ENCODE measurements at places on chromosomes 5 and 9.

DNA sequence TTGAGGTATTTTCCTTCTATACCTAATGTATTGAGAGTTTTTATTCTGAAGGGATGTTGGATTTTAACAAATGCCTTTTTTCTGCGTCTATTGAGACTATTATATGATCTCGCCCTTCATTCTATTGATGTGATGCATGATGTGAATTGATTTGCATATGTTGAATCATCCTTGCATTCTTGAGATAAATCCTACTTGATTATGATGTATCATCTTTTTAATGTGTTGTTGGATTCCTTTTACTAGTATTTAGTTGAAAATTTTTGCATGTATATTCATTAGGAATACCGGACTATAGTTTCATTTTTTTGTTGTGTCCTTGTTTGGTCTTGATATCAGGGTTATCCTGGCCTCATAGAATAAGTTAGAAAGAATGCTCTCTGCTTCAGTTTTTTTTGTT lies 169.7 kb downstream of the NPR3 start:
- DNase-seq, result no peak

DNA sequence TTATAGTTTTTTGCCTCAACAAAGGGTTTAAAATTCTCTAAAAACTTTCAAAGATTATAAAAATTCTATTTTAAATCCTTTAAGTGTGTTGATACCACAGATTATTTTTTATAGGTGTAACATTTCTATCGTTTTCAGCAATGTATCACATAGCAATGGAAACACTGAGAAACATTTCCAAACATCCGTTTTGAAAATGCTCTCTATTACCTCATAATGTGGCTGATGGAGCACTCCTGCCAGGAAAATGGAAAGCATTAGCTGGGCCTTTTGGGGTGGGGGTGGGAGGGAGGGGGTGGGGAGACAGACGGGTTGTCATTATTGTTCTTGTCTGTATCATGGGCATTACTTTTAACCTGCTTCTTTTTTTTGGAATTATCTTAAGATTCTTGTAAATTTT lies 516.5 kb downstream of the ACTL7B start:
- DNase-seq, result no peak

- DNase-seq, result no peak
These were observed 165.6 kb upstream of the IER5L start for GRCh38 chr9:129343424-129344375.

DNA sequence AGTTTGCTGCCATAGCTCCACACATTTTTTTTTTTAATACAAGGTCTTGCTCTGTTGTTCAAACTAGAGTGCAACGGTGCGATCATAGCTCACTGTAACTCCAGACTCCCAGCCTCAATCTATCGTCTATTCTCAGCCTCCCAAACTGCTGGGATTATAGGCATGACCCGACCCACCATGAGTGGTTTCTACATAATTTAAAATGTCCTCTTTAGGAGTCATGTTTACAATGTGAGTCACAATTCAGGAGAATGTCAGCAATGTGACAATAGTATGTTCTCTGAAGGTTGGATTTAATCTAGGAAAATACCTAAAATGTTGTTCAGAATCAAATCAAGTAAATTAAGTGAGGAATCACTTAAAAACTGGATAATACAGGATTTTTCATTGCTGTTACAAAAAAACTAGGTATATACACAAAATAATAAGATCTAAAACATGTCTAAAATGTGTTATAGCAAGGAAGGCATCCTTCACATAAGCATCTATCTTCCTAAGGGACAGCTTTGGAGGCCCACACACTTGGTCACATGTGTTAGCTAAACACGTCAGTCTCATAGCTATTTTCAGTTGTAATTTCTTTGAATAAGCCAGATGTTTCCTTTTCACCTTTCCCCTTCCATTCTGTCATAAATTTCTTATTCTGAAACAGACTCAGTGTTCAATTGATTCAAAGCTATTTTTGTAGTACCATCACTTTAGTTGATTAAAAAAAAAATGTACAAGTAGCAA lies 30.0 kb upstream of the ELAVL2 start:
- DNase-seq, result no peak

DNA sequence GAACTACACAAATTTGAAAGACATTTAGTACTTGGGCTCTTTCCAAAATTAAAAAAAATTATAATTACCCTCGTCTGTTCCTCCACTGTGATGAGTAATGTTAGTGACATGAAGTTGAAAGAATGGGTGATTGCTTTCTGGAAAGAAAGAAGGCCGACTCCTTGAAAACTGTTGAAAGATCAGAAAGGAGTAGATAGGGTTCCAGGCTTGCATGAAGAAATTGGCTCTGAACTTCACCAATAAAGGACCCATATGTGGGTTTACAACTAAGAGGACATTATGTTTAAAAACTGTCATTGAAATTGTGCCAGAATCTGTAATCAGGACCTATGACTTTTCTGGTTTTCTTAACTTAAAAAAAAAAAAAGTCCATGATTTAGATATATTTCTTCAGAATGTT lies 20.7 kb upstream of the MOCS2 start:
- no peak for DNase-seq

- no peak for DNase-seq
These were observed 68.5 kb downstream of the MCTP1 start for GRCh38 chr5:95216136-95216955.

GRCh38 chr9:115633104-115633503 lies 515.1 kb upstream of the TNC start:
- DNase-seq, result no peak

GRCh38 chr9:128159522-128159783 lies 612 bp upstream of the BBLN start:
- DNase-seq, result peak; percentile 65

- no peak for DNase-seq
These were observed 1.9 kb upstream of the KIF3A start for GRCh38 chr5:132739232-132739631.

GRCh38 chr9:127931092-127931881 lies 710 bp upstream of the PIP5KL1 start:
- no peak for DNase-seq

- DNase-seq, result no peak
These were observed 122.5 kb upstream of the RUSC2 start for GRCh38 chr9:35367451-35367850.

DNA sequence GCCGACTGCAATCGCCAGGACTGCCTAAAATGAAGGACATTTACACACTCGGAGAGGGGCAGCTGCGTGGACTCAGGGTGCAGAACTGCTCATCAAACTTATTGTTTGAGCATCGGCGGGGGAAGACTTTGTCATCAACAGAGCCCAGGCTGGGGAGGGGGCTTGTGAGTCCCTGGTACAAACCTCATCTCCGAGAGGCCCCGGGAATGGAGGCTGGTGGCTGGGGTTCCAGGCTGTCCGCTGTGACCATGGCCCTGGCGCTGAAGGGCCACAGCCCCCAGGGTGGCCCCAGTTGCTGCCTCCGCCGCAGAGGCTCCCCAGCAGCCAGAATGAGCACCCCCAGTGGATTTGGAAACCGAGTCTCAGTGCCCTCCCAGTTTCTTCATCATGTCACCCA lies 46.1 kb upstream of the RNU6ATAC start:
- no peak for DNase-seq

DNA sequence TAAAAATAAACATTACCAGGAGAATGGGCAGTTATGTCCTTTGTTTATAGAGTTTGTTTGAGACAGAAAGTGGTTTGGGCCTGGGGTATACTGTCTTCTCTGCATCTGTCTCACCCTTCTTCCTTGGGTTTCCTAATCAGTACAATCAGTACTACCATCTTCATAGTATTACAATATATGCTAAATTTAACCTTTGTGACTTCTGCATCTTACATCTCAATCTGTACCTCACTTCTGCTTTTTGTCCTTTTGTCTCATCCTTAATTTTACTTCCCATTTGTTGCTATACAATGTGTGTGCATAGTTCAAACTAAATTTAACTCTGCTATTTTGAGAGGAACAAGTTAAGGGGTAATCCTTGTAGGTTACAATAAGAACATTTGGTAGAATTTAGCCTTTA lies 19.6 kb downstream of the FBXO38 start:
- peak; percentile 9 for DNase-seq

DNA sequence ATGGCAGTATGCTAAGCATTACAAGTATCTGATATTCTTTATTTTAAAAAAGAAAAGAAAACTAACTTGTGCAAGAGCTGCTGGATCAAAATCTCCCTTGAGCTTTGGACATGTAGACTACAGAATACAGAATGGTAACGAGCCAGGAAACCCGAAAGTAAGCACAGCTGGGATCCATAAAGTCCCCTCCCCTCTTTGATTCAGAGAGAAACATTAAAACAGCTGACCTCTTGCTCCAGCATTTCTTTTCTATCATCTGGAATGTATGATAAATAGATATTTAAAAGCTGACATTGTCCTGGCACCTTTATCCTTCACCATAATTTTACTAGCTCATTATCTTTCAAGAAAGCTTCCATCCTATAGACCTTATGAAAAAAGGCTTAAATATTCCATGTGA lies 28.2 kb upstream of the LPAR1 start:
- DNase-seq, result no peak

GRCh38 chr9:19200229-19200628 lies 30.3 kb upstream of the DENND4C start:
- DNase-seq, result no peak

DNA sequence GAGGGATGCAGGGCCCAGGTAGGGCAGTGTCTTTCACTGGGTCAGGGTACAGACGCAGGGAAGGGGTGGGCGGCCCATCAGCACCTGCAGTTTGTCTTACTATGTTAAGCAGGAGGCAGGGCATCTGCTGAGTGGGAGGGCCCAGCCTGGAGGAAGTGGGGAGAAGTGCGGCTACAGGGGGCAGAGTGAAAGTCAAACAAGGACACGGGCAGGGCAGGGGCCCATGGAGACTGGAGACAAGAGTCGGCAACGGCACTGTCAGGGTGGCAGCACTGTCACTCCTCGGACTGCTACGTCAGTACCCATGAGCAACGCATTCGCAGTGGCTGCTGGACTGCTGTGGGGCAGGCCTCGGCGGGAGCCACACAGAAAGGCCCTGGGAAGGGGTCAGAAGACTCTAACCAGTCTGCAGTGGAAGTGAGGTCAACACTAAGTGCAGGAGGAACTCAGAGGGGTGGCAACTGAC lies 19.7 kb downstream of the CAMSAP1 start:
- peak; percentile 60 for DNase-seq

GRCh38 chr9:95250462-95251221 lies 66.9 kb downstream of the FANCC start:
- DNase-seq, result no peak

GRCh38 chr5:75640395-75640794 lies 29.1 kb downstream of the ANKDD1B start:
- no peak for DNase-seq

- DNase-seq, result no peak
These were observed 52.5 kb upstream of the SLC2A8 start for GRCh38 chr9:127344368-127345000.
